Occipital lobe (tissue), 3 donors: ENCODE measurements at places on chromosomes 2 and 18. TPM values are rescaled to one million over a fixed set of nuclear protein-coding genes. Genes with fewer than 3 reads are reported as not detected.
A peak's percentile ranks its signal among the peaks of the same experiment; 100 is the strongest.

DNA sequence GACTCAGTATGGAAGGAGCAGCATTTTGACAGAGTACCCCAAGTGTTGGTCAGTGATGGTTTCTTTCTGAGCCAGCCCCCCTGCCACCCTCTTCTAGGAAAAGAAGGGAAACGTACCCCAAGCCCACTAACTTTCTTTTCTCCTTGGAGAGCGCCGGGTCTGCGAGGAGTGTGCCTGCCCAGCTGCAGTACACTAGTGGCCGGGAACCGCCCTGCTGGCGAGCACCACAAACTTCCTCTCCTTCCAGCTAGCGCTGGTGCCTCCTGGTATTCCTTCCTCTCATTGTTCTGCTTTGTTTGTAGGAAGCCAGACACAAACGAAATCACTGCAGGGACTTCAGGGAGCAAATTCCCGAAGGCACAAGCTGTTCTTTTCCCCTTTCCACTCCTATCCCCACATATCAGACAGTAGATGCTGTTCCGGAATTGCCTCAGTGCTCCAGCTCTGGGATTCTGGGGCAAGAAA lies 1.8 kb downstream of the CCDC85A start:
- DNase-seq = peak; percentile 8

DNA sequence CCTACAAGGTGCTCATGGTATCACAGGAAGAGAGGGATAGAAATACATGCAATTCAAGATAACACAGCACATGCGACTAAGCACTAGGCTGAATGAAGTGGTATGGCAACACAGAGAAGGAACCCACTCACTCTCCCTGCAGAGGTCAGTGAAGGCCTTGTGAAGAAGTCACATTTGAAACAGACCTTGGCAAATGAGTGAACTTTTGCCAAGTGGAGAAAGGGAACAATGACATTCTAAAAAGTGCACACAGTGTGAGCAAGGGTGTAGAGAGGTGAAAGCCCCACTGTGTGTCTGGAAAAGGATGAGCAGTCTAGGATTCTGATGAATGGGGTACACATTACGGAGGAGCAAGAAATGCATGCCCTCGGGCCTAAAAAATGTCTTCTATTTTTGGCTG lies 23.3 kb downstream of the KLF7 start:
- DNase-seq = no peak

GRCh38 chr18:58140387-58141325 lies 96.6 kb downstream of the NEDD4L start:
- DNase-seq = no peak

TMEM17 gene
- 6.4 TPM for total RNA-seq

ALLC gene
- total RNA-seq = not detected

CHRNG gene
- total RNA-seq = 0.16 TPM
